Neuronal stem cell (in vitro differentiated cells): ENCODE measurements at places on chromosomes 16 and 17.

DNA sequence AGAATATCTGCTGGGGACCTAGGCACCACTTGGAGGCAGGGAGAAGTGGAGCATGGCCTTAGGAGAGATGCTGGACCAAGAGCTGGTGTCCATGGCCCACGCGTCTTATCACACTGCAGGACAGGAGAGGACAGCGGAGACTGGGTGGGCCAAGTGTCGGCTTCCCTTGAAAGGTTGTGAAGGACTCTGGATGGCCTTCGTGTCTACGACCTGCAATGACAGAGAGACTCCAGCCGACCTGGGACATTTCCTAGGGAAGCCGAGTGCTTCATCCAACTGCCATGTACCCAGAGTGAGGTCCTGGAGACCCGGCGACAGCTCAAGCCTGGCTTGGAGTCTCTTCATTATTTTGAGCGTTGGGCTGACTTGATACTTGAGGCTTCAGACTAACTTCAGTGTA is 20.5 kb downstream of the C1QTNF1 start:
- no peak for DNase-seq

- DNase-seq = no peak
Measured at GRCh38 chr16:1008085-1008484, 26.5 kb downstream of the SOX8 start.

- peak; percentile 89 for DNase-seq
Measured at GRCh38 chr17:49438436-49439278, 24.0 kb upstream of the PHB1 start.

DNA sequence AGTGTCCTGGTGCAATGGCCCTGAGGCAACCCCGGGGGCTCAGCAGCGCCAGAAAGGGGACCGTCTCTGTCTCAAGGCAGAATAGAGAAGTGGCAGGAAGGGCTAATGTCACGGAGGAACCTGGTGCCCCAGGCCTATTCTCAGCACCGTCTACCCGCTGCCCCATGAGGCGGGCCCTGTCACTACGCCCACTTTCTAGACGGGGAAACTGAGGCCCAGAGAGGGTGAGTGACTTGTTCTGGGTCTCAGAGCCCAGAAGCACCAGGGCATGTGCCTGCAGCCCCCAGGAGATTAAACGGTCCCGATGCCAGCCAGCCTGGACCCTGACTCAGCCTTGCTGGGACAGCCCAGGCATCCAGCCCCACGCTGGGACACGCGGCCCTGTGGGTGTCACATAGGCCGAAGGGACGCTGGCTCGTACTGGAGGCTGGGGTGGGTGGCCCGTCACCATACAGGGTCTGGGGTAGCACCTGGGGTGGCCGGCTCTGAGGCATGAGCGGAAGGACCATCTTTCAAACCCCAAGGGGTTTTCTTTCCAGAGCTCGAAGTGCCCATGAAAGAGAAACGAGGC is 40.2 kb upstream of the PABPN1L start:
- no peak for DNase-seq

DNA sequence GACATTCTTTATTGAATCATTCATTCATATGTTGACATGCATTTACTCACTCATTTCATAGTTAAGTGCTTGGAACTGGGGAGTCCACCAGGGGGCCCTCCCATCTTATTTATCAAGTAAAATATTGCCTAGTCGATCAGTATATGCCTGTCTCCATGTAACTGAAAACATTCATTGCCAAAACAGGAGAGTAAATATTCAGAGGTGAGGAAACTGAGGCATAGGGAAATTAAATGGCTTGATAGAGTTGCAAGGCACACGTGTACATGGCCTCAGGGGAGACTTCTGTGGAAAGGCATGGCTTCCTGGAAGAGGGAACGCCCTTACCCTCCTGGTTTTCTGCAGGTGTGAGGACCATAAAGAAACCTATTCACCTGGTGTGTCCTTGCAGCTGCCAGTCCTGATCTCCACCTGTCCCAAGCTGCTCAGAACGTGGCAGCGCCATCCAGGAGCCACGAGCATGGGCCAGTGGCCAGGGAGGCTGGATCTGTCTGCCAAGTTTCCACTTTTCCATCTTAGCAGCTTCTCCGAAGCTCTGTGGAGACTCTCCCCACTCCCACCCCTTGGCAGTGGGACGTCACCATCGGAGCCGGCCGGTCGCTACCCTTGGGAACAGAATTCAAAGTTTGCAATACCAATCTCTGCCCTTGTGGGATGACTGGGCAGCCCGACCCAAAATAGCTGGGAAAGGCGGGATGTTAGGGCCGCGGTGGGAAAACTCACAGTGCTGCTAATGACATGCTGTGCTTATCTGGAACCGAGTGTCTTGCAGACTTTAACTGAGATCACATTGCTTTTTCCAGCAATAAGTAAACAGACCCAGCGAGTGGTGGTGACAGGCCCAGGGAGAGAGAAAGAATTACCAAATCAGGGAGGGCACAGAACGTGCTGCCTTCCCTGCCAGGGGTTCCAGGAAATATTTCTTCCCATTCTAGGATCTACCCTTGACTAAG is 4.1 kb upstream of the C1QTNF1 start:
- DNase-seq = peak; percentile 23

GRCh38 chr17:8186787-8187516 is 3.0 kb downstream of the BORCS6 start:
- DNase-seq = peak; percentile 93
